Left colon (tissue), 2 donors: ENCODE measurements at places on chromosomes 5 and 9. TPM values are rescaled to one million over a fixed set of nuclear protein-coding genes. Genes with fewer than 3 reads are reported as not detected.

- DNase-seq = no peak
These were observed 1.2 kb downstream of the FBXO10 start for GRCh38 chr9:37575001-37575400.

- no peak for DNase-seq
These were observed 706.7 kb upstream of the PTPRD start for GRCh38 chr9:11319538-11319937.

GRCh38 chr5:103894882-103895281 is 332.3 kb upstream of the NUDT12 start:
- DNase-seq = no peak

DNA sequence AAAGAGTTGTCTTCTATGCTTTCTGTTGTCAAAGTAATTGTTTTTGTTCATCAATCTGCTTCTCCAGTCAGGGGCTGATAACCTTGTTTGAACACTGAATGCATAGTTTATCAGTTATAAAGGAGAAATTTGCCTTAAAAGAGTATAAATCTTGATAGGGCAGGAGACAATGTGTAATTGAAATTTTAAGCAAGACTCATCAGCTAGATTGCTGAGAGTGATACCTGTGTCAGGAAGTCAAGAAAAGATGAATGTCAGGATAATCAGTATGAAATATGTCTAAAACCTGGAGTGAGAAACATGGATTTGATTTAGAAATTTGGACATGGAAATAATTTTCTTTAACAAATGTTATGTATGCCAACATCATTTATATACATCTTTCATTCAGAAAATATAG is 1258.1 kb downstream of the EFNA5 start:
- DNase-seq = no peak

DNA sequence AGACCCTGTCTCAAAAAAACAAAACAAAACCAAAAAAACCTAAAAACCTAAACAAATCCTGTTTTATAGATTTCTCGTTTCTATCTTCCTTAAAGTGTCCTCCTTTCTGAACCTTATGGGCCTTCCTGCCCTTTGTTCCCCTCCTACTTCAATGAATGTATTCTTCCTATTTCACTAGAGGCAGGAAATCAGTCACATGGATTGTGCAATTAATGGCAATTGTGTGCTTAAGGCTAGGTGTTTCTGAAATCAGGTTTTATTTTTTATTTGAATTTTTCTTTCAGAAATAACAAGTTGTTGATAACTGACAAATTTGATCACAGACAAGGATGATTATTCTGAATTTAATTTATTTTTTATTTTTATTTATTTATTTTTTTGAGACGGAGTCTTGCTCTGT is 220.6 kb upstream of the SEMA6A start:
- no peak for DNase-seq

- DNase-seq = no peak
These were observed 676 bp downstream of the NOL6 start for GRCh38 chr9:33472881-33473615.

- no peak for DNase-seq
These were observed 37.9 kb upstream of the RASA1 start for GRCh38 chr5:87229780-87230179.

DNA sequence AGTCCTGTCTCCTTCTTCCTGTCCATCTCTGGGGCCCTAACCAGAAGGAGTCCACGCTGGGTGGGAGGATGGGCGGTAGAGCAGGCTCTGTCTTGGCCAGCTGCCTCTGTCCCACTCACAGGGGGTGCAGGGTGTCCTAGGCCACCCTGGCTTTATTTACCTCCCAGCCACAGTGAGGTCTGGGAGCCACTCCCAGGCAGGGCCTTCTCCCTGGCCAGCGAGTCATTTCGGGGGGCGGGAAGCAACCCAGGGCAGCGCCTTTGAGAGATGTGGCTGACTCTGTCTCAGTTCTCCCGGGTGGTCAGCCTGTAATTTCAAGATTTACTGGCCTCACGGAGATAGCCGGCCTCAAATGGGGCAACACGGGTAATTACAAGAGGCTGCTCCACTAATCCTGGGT is 67.4 kb upstream of the PTCH1 start:
- no peak for DNase-seq

DNA sequence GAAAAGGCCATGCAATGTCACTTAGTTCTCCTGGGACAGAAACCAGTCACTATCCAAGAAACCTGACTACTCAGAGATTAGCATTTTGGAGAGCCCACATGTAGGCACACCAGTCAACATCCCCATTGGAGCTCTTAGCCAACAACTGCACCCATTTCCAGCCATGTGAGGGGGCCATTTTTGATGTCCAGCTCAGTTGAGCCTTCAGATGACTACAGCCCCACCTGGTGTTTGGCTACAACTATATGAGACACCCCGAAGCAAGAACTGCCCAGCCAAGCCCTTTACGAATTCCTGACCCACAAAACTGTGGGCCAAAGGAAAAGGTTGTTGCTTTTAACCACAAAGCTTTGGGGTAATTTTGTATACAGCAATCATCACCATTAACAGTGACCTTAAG is 300.1 kb downstream of the ASTN2 start:
- no peak for DNase-seq

DNA sequence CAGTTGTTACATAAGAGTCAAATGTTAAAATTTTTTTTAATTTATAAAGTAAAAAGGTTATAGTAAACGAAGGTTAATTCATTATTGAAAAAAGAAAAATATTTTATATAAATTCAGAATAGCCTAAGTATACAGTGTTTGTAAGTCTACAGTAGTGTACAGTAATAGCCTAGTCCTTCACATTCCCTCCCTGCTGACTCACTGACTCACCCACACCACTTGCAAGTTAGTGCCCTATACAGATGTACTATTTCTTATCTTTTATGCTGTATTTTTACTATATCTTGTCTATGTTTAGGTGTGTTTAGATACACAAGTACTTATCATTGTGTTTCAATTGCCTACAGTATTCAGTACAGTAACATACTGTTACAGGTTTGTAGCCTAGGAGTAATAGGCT is 57.6 kb downstream of the MAMDC2 start:
- no peak for DNase-seq

GRCh38 chr5:19713740-19714139 is 274.3 kb downstream of the CDH18 start:
- no peak for DNase-seq

DNA sequence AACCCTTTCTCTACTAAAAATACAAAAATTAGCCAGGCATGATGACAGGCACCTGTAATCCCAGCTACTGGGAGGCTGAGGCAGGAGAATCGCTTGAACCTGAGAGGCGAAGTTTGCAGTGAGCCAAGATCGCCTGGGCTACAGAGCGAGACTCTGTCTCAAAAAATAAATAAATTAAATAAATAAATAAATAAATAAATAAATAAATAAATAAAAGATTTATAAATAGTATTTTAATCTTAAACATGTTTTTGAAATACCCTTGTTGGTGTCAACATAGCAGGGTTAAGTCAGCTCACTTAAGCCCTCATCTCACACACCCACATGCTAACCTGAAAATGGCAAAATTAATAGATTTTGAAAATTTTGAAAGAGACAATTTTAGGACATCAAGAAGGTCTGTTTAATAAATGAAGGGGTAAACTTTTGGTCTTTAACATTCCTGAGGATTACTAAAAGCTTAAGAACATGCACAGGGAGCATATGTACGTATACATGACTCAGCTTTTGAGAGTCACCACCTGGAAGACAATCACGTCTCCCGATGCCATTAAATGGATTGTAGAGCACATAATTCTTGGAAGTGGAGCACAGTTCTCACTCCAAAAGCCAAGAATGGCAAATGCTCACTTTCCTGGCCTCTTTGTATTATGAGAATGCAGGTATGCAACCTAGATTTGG is 202.5 kb downstream of the GDNF start:
- no peak for DNase-seq

CCDC69 gene
- total RNA-seq = 29.0 TPM

FGF1 gene
- total RNA-seq = 0.70 TPM

SHOC1 gene
- not detected for total RNA-seq

WWC1 gene
- 18.7 TPM for total RNA-seq

BAAT gene
- not detected for total RNA-seq

KIF4B gene
- not detected for total RNA-seq

CENPP gene
- 2.4 TPM for total RNA-seq

SPINK13 gene
- not detected for total RNA-seq

IL17B gene
- total RNA-seq = 1.1 TPM
